Heart left ventricle (tissue), 16 donors: ENCODE measurements at places on chromosomes 1 and 21.

DNA sequence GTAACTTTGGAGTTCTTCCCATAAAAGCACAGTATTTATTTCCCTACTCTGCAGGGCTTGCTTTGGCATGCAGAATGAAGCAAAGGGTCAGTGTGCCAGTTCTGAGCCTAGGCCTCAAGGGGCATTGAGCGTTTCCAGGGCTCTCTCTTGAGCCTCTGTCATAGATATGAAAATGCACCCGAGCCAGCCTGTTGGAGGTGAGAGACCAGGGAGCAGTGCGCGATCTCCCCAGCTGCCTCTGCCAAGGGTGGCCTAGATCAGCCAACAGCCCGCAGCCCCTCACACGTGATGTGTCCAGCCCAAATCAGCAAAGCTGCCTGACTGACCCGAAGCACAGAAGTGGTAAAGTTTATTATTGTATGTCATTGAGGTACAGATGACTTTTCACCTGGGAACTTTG, 63.7 kb downstream of the TENT5C start:
- no peak for DNase-seq

DNA sequence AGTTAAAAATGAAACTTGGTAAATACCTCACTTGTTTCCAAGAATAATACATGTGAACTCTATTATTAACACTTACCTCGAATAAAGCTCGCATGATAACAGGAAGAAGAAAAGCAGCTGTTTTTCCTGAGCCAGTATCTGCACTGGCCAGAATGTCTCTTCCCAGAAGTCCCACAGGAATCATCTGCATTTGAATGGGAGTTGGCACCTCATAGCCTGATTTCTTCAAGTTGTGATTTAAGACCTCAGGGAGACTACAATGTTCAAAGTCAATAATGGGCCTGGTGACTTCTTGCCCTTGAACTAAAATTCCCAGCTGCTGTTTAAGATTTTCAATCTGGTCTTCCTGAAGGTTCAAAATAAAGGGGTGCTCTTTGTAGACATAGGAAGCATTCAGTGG, 3.8 kb downstream of the DDX59 start:
- no peak for DNase-seq

GRCh38 chr21:38680401-38680800, 125.3 kb upstream of the ETS2 start:
- no peak for DNase-seq

DNA sequence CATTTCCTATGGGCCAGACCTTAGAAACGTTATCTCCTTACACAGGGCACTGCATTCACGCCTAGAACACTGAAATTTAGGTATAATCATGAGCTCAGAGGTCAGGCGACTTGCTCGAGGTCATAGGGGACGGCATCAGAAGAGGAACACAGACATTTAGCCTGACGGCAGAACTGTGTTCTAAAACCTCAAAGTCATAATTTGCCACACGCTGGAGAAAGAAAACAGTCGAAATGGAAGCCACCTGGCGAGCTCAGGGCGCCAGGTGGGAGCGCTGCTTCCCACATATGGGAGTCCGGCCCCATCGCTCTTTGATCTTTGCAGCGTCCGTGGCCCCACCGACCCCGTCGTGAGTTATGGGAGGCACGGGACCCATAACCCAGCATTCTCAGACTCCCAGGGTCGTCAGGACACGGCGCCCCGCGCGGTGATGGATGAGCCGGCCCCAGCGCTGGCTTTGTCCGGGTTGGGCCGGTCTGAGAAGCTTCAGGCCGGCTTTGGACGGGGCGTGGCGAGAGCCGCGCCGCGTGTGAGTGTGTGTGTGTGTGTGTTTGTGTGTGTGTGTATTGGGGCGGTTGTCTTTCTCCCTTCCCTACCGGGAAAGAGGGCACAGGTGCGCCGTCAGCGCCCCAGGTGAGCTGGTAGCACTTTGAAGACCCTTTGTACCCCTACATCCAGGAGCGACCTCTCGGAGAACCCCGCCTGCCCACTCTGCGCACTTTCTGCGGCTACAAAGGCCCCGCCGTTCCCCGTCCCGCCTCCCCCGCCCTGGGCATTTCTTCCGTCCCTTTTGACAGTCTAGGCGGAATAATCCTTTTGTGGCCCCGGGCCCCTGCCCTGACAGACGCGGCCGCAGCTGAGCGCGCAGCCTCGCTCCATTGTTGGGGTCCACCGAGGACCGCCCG, 861 bp upstream of the DRAXIN start:
- DNase-seq, result no peak

DNA sequence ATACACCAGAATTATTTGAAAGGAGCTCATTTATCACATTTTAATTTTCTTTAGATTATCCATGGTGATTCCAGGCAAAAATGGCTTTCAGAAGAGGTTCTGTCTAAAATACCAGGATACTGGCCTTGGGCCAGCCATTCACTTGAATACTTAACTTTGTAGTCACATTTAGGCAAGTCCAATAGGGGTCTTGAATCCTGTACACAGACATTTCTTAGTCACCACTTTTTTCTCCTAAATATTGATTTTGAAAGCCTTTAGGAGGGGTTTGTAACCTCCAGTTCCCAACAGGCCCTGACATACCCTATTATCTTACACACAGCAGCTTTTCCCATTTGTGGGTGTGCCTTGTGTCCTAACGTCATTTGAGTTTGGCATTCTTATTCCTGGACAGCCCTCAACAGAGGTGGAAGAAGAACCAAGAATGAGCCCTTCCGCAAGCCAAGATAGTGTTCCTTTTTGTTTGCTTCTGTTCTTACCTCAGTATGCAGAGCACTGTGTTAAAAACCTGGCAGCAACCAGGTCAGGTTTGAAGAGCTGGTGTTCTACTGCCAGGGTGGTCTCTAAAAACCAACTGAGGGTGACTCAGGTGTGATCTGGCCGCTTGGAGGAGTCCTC, 19.5 kb downstream of the MAP3K7CL start:
- DNase-seq, result no peak

- DNase-seq, result no peak
Observed at GRCh38 chr21:43956670-43957035, 55.5 kb upstream of the TRAPPC10 start.
